ENCODE measurements at places on chromosomes 16 and 17. TPM values are rescaled to one million over a fixed set of nuclear protein-coding genes. Genes with fewer than 3 reads are reported as not detected.

The STAT5A gene
- 7.3 TPM for polyA plus RNA-seq

DNA sequence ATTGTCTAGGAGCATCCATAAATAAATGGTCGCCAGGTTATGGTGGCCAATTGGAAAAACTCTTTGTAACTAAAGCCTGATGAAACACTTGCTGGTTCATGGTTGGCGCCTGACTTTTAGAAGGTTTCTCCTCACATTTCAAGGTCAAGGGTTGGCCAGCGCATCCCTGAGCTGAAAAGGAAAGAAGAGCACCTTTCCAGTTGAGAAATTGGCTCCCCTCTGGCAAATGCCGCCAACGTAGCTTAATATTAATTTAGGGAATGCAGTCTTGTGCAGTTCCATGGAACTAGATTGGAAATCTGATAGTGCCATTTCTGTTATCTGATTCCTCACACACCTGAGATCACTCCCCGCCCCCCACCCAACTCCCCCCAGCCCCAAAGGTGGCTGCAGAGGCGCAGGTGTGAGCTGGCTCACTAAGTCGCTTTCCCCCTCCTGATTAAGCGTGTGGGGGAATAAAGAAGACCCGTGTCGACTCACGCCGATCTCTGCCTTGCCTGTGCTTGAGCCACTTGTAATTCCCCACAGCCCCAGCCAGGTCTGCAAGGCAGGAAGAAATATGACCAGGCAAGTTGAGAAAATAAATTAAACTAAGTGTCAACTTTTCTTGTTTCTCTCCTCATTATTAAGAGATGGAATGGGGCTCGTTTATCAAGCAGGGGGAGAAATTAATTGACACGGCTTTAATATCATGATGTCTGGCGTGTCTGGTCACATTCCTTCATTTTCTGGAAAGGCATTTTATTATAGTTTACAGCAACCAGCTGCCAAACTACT is 157.7 kb downstream of the CCDC182 start:
- DNase-seq = no peak

DNA sequence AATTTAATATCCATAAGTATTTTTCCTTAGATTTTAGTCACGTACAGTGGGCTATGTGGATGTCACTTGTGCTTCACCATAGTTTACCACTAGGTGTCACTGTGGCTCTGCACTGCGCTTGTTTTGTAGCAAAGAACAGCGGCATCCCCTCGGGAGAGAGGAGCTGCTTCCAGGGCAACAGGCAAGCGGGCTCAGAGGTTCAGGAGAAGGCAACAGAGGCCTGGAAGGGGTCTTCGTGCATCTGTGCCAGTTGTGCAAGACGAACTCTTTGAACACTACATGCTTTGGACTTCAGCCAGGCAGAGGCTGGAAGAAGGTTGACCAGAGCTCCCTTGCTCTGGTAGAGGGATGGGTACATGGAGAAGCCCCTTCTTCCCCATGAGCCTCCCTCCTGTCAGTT is 20.6 kb downstream of the CYB561 start:
- peak; percentile 59 for DNase-seq

The HOXB4 gene
- 9.5 TPM for polyA plus RNA-seq

GRCh38 chr17:2067608-2068024 is 12.7 kb downstream of the HIC1 start:
- no peak for DNase-seq

DNA sequence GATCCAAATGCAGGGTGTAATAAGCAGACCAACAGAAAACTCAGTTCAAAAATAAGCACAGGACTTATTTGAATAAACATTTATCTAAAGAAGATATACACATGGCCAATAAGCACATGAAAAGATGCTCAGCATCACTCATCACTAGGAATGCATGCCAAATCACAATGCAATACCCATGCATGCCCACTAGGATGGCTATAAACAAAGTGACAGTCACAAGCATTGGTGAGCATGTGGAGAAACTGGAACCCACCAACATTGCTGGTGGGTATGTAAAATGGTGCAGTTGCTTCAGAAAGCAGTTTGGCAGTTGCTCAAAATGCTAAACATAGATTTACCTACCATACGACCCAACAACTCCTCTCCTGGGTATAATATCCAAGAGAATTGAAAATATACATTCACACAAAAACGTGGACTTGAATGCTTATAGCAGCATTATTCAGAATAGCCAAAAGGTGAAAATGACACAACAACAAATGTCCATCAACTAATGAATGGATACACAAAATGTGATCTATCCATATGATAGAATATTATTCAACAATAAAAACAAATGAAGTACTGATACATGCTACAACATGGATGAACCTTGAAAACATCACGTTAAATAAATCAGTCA is 20.1 kb downstream of the UBE2O start:
- DNase-seq = no peak

DNA sequence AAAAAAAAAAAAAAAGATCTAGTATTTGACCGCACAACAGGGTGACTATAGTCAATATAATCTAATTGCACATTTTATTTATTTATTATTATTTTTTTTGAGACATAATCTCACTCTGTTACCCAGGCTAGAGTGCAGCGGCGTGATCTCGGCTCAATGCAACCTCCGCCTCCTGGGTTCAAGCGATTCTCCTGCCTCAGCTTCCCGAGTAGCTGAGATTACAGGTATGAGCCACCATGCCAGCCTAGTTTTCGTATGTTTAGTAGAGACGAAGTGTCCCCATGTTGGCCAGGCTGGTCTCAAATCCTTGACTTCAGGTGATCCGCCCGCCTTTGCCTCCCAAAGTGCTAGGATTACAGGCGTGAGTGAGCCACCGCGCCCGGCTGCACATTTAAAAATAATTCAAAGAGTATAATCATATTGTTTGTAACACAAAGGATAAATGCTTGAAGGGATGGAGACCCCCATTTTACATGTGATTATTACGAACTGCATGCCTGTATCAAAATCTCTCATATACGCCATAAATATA is 794 bp downstream of the ANKS3 start:
- DNase-seq = no peak

- DNase-seq = peak; percentile 76
Observed at GRCh38 chr17:42577532-42578281, at the start of gene PSMC3IP. Gene PSMC3IP, minus strand, starts transcription at chr17:42577729. Its CDS starts 43 bp downstream, at chr17:42577686.

GRCh38 chr17:4229627-4230541 is 33.9 kb downstream of the ANKFY1 start:
- DNase-seq = no peak

GRCh38 chr17:57108671-57109392 is 23.8 kb downstream of the AKAP1 start:
- DNase-seq = no peak

The KRTAP2-3 gene
- polyA plus RNA-seq = not detected

DNA sequence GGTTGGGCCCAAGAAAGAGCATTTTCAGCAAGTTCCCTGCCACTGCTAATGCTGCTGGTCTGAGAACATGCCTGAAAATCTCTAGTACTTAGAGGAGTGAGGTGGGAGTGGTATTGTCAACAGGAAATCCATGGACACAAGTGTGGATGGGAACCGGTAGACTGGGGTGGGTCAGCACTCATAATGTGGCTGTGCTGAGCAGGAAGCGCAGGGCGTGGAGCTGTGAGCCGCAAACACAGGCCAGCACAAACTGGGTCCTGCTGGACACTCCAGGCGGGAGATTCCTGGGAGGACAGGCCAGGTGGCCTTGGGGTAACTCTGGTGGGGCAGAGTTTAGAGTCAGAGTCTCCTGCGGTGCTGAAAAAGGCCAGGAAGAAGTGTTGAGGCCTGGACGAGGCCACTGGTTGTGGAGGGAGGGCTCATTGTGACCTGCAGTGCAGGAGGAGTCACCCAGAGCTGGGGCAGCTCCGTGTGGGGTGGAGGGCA is 62.6 kb downstream of the BANP start:
- DNase-seq = no peak
